Left colon (tissue), 2 donors: ENCODE measurements at places on chromosomes 3 and 15. TPM values are rescaled to one million over a fixed set of nuclear protein-coding genes. Genes with fewer than 3 reads are reported as not detected.

The SV2B gene
- 0.61 TPM for total RNA-seq

GRCh38 chr3:183800243-183800863 is 25.0 kb downstream of the MAP6D1 start:
- no peak for DNase-seq

GRCh38 chr3:76651784-76652183 is 388.1 kb upstream of the ROBO2 start:
- DNase-seq: no peak

The HES1 gene
- 98.7 TPM for total RNA-seq

DNA sequence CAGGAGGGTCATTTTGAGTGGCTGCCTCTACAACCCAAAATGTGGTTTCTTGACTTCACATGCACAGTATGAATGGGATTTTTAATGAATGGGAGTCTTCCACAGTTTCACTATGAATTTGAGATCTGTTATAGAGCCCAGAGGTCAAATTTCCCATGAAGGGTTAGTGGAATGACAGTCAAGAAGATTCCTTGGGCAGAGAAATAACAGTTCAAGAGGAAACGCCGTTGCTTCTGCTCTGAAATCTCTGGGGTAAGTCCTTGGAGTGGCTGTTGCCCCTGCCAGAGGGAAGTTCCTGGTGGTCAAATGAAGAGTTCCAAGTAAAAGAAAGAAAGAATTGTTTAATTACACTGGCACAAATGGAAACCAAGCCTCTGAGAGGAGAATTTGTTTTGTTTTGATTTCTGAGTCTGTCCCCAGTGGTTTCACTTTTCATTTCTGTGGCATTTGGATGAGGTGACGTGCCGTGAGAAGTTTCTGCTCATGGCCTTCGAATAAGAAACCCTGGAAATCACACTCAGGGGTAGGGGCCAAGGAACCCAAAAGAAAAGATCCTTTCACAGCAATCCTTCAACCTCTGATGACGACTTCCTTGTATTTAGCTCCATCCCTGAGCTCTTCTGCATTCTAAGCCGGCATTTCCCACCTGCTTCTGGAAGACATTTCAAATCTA is 77.5 kb upstream of the IL12A start:
- no peak for DNase-seq

The GATA2 gene
- total RNA-seq: 2.6 TPM

DNA sequence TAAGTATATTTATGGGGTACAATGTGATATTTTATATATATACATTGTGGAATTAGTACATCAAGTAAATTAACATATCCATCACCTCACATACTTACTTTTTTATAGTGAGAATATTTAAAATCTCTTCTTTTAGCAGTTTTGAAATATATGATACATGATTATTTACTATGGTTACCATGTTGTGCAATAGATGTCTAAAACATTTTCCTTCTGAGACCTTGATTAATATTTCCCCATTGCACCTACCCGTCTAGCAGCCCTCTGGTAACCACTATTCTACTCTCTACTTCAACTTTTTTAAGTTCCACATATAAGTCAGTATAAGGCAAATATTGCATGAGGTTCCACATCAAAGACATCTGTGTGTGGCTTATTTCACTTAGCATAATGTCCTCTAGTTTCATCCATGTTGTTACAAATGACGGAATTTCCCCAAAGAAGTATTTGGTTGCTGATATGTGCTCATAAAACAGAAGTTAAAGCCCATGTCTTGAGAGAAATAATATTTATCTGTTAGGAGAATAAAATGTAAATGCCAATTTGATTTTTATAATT is 29.6 kb upstream of the NFKBIZ start:
- no peak for DNase-seq

GRCh38 chr3:151445273-151446001 is 15.4 kb downstream of the IGSF10 start:
- DNase-seq: no peak

The XCR1 gene
- not detected for total RNA-seq

The MPI gene
- 62.2 TPM for total RNA-seq

GRCh38 chr15:101614761-101615160 is 37.4 kb downstream of the TM2D3 start:
- DNase-seq: no peak

The CPNE9 gene
- total RNA-seq: not detected

- DNase-seq: no peak
These were observed 35.9 kb upstream of the ZNF774 start for GRCh38 chr15:90316139-90316538.
